ENCODE measurements at places on chromosomes 16 and 17. TPM values are rescaled to one million over a fixed set of nuclear protein-coding genes. Genes with fewer than 3 reads are reported as not detected.

DNA sequence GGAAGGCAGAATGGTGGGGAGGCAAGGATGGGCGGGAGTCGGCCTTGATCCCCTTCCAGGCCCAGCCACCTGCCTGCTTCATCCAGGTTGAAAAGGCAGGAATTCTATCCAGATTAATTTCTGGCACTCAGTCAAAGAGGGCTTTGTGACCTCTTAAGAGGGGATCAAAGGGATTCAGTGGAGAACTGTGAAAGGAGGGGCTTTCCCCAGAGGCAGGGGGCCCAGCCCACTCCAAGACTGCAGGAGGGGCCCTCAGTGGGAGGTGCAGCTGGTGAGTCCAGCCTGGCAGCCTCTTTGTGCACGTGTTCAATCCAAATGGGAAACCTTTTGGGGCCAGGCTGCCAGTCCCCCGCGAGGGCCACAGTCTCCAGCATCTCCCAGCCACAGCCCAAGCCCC, 148.5 kb upstream of the PLCG2 start:
- DNase-seq = no peak

Gene GALK1
- polyA plus RNA-seq = 12.8 TPM

DNA sequence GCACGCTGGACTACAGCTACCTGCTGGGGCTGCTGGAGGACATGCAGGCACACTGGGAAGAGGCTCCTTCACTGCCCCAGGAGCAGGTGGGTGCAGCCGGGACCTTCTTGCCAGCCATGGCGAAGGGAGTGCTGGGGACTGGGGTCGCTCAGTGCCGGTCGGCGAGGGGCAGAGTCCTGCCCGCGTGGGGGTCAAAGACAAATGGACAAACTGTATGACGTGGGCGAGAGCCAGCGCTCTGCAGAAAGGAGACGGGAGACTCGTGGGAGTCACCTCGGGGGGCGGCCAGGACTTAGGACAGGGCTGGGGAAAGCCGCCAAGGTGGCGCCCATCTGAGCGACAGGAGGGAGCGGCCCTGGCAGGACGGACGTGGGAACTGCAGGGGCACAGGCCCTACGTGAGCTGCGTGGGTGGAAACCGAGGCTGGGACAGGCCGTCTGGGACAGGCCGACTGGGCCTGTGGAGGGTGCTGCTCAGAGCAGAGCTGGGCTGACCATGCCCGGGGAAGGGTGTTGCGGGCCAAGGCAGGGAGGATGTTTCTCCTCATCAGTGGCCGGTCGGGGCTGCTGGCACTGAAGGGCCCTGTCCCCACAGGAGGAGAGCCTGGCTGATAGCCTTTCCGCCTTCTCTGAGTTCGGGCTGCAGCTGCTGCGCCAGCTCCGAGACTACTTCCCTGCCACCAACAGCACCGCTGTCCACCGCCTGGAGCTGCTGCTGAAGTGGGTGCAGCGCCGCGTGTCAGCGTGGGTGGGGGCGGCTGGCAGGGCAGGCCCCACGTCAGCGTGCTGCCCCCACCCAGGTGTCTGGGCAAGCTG, 8.0 kb downstream of the TSR3 start:
- DNase-seq = no peak

Gene TXNL4B
- polyA plus RNA-seq = 8.3 TPM

GRCh38 chr16:47254756-47255155, 111.0 kb upstream of the NETO2 start:
- no peak for DNase-seq

Gene DHX40
- polyA plus RNA-seq = 17.2 TPM

DNA sequence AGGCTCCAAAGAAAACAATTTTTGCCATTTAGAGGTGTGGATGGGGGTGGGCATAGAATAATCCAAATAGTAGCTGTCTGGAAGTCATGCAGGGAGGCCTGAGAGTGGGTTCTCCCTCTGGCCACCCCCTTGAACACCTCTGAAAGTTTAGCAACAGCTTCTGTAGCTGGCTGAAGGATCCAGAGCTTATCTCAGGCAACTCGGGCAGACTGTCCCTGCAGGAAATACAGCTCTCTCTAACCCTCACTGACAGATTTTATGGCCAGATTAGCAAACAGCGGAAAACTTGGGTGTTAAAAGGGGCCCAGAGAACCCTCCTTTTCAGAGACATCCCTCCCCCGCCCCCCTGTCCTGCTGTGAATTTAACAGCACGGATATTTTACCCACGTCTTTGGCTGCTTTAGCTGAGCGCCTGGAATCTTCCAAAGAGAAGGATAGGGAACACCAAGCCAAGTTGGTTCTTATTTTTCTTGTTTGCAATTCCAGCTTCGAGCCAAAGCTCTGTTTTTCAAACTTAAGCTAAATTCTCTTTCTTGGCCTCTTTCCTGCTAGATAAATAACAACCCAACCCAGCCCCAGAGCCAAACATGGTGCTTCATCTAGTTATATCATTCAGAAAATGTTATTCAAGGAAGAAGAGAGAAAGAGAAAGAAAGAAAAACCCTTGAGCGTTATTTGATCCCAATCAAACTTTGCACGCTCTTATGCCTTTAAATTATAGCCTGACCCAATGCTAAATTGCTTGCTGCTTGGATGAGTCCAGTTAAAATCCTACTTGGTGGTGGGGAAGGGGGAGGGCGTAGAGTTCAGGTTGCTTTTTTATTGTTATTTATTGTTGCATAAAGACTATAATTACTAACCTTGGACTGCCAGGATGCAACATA, 2.3 kb upstream of the HOXB2 start:
- DNase-seq = no peak

GRCh38 chr17:41971721-41972523, 5.3 kb downstream of the CNP start:
- DNase-seq = peak; percentile 43

Gene OTOP3
- not detected for polyA plus RNA-seq

DNA sequence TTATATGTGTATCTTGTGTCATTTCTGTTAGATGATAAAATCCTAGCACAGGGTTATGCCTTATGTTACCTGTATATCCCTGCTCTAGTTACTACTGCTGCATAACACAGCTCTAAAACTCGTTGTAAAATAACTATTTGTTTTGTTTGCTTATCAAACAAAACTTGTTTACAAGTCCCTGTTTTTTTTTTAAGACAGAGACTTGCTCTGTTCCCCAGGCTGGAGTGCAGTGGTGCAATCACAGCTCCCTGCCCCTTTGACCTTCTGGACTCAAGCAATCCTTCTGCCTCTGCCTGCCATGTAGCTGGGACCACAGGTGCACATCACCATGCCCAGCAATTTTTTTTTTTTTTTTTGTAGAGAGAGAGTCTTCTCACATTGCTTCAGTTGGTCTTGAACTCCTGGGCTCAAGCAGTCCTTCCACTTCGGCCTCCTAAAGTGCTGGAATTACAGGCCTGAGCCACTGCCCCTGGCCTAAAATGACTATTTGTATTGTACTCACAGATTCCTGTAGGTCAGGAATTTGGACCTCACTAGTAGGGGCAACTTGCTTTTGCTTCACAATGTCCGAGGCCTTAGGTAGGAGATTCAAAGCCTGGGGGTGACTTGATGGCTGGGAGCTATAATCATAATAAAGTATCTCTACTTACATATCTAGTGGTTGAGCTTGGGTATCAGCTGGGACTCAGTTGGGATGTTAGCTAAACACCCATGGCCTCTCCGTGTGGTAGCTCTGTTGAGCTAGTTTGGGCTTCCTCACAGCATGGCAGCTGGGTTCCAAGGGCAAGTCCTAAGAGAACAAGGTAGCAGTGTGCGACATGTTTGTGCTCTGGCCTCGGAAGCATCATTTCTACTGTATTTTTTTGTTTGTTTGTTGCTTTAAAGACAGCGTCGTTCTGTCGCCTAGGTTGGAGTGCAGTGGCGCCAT, 12.6 kb downstream of the DUSP14 start:
- no peak for DNase-seq

Gene NEUROD2
- 0.01 TPM for polyA plus RNA-seq

DNA sequence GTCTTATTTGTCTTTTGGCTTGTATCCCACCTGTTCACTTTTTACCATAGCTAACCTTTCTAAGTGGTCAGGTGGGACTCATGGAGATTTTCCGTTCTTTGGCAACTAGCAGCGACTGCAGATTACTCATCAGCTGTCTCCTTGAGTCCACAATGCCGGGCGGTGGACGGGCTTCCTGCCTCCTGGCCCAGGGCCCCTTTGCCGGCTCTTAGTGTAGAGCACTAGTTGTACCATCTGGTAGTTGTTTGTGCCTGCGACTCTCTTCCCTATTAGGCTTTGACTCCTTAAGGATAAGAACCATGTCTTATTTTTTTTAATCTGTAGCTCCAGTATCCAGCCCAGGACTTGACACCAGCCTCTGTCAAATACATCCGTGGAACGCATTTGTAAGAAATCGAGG, 399.9 kb downstream of the WWOX start:
- no peak for DNase-seq

DNA sequence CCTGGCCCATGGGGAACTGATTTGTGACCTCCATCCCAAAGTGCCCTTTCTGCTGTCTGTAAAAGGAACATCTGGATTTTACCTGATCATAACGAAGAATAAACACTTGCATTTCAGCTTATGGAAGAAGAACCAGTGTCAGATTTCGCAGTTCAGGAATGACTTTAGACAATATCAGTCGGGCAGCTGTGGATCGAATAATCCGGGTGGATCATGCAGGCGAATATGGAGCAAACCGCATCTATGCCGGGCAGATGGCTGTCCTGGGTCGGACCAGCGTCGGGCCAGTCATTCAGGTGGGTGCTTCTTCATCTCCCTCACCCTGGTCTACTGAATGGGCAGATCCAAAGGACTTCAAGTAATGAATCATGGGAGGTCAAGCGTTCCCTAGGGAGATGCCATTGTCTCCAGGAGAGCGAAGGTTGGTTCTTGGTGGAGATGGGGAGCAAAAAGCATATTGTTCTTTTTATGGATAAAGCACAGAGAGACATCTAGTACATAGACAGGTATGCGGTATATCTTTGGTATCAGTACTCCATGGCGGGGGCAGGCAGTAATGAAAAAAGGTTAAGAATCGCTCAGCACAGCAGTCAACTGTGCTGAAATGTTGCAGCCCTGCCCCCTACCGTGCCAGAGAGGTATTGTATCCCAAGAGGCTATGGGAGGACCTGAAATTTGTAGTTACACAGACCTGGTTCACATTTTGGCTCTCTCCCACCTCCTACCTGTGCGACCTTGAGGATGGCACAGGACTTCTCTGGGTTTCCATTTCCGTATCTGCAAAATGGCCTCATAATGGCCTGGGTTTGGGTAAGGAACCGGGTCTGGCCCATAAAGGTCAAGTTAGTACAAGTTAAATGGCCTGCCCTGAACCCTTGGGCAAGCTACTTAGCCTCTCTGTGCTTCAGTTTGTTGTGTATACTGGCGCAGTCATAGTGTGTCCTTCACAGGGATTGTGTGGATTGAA, 4.7 kb downstream of the COQ7 start:
- DNase-seq = peak; percentile 25

- DNase-seq = no peak
These were observed 44.3 kb downstream of the ELAC2 start for GRCh38 chr17:12973496-12974004.

Gene AGRP
- not detected for polyA plus RNA-seq

- DNase-seq = peak; percentile 62
These were observed 30.9 kb downstream of the SOCS1 start for GRCh38 chr16:11224894-11225676.

Gene SLFN14
- 0.01 TPM for polyA plus RNA-seq

GRCh38 chr16:74999609-75000480, 1.0 kb downstream of the ZNRF1 start:
- peak; percentile 64 for DNase-seq

Gene IGSF6
- polyA plus RNA-seq = 0.17 TPM

Gene WNT9B
- 0.06 TPM for polyA plus RNA-seq

- DNase-seq = no peak
These were observed 33.1 kb downstream of the SHISA6 start for GRCh38 chr17:11274106-11274505.

GRCh38 chr17:49915670-49916069, 53.3 kb upstream of the DLX4 start:
- DNase-seq = no peak

DNA sequence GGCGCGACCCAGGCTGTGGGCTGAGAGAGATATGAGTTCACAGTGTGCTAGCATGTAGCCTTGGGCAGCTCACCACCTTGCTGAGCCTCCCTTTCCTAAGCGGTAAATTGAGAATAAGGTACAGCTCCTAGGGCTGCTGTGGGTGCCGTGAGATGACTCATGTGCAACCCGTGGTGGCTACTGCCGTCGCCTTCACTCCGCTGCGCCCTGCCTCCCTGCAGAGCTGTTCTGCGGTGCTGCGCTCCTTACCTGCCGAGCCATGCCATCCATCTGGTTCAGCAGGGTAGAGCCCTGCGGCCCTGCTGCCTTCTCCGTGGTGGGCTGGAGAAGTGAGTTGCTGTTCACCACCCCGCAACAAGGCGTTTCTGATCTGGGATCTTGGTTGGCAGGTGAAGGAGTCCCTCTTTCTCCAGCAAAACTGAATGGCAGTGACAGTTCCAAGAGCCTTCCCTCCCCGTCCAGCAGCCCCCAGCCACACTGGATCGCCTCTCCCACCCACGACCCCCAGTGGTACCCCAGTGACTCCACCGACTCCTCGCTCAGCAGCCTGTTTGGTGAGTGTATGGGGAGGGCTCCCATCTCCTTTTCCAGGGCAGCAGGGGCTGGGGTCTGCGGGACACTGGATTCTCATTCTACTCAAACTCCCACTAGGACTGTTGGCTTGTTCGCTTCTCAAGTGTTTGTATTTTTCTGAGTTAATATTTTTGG, 9.3 kb upstream of the JPT2 start:
- DNase-seq = no peak

DNA sequence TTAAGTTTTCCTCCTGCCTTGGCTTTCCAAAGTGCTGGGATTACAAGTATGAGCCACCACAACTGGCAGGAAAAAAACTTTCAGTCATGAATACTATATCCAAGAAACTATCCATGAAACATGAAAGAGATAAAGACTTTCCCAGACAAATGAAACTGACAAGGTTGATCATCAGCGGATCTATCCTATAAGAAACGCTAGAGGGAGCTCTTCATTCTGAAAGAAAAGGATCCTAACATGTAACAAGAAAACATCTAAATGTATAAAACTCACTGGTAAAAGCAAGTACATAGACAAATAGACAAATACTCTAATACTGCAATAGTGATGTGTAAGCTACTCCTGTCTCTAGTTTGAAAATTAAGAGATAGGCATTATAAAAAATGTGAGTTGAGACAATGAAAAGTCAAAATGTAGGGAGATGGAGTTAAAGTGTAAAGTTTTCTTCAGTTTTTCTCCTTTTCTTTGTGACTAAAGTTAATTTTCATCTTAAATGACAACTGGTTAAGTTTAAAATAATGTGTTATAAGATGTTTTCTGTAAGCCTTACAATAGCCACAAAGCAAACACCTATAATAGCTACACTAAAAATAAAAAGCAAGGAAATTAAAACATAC, 79.6 kb upstream of the TEKT1 start:
- DNase-seq = no peak

- no peak for DNase-seq
These were observed 37.7 kb downstream of the SCNN1B start for GRCh38 chr16:23339787-23340186.

GRCh38 chr16:86549893-86550190, 5.2 kb downstream of the MTHFSD start:
- DNase-seq = no peak

GRCh38 chr17:33277436-33278100, 15.5 kb downstream of the ASIC2 start:
- DNase-seq = no peak

DNA sequence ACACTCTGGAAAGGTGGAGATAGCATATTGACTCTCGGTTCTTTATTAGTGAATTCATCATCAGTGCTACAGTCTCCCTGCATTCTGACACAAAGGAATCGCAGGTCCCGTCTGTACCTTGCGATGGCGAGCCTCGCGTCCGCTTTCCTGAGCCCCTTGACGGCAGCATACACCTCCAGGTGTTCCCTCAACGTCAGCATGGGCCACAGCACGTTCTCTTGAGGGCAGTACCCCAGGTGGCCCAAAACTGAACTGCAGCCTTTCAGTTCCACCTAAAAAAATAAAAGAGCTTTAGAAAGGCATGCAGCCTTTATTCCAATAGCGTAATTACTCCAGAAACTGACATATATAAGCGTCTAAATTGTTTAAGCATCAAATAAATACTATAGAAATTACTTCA, 24.2 kb upstream of the ABCA9 start:
- no peak for DNase-seq

Gene TBX6
- polyA plus RNA-seq = 1.6 TPM

Measured in psoas muscle (tissue), 8 donors.